Cerebellar cortex (tissue), 1 donor: ENCODE measurements at places on chromosomes 11 and 22.

DNA sequence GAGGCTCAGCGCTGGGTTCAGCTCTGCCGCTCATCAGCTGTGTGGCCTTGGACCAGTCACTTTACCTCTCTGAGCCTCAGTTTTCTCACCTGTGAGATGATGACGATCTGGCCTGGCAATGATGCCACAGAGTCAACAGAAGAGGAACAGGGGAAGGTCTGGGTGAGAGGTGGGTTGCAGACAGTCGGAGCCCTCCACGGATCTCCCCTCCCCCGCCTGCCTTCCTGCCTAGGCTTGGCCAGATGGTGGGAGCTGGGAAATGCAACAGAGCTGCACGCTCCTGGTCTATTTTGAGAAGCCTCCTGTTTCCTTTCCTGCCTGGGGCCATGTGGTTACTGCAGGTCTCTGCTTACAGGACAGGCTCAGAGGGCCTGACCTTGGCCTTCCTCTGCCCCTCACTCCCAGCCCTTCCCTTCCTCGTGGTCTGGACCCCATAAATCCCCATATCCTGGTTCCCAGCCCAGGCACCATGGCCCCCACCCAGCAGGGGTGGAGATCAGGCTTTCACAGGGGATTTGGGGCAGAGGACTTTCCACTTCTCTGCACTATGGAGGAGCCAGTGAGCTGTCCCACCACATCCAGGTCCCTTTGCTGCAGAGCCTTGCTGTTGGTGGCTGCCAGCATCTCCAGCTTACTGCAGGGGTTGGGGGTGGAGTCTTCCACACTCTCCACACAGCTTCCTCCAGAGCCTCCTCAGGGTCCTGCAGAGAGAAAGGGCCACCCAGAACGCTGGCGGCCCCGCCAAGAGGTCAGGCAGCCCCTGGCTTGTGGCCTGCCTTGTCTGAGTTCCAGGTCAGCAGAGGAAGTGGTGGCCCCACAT is 46.9 kb downstream of the C11orf96 start:
- peak; percentile 50 for DNase-seq

GRCh38 chr11:35879361-35879760 is 64.5 kb upstream of the LDLRAD3 start:
- no peak for DNase-seq

DNA sequence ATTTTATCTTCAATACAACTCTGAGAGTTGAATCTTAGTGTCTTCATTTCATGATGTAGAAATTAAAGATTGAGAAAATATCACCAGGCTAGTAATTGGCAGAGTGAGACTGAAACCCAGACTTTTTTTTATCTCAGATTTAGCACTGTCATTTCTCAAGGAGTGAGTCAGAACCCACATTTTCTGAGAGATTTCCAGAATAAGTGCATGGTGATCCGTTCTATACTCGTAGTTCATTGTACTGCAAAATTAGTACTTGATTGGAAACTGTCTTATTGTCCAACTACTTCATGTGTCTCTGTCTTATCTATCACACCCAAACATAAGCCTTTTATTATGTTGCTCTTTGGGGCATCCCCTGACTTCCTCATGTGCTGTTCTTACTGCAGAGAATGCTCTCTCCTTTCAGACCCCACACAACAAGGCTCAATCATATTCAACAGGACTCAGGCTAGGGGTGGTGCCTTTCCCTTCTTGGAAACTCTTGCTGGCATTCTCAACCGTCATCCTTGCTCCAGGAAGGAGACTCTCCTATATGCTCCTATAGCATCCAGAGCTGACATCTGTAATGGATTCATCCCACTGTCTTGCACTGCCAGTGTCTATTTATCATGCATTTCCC is 76.7 kb upstream of the BLID start:
- DNase-seq: no peak

DNA sequence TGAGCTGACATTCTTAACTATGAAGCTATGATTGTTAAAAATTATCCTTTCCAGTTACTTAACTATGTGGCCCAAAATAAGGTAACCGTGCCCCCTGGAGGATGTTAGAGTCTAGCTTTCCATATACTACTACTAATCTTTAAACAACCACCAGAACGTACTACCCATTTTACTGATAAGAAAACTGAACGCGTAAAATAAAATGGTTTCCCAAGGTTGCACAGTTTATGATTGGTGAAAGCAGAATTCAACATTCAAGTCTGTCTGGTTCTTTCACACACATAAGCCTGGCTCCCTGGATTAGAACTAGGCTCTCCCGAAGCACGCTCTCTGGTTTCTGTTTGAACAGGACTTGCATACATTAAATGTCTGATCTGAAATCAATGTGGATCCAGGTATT is 437.8 kb upstream of the CCDC90B start:
- peak; percentile 65 for DNase-seq

- peak; percentile 4 for DNase-seq
These were observed 994 bp downstream of the DEPDC5 start for GRCh38 chr22:31754813-31755212.

DNA sequence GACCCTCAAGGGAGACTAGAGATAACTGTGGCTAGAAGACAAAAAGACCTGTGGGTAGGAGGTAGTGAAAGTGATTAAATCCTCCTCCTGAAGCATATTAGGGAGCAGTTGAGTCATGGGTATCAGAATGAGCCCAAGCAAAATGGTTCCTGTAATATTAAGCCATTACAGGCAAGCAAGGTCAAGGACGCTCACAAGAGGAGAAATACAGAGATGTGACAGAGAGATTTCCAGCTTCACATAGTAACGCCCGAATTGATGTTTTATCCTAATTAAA is 77.7 kb downstream of the FAM76B start:
- no peak for DNase-seq

DNA sequence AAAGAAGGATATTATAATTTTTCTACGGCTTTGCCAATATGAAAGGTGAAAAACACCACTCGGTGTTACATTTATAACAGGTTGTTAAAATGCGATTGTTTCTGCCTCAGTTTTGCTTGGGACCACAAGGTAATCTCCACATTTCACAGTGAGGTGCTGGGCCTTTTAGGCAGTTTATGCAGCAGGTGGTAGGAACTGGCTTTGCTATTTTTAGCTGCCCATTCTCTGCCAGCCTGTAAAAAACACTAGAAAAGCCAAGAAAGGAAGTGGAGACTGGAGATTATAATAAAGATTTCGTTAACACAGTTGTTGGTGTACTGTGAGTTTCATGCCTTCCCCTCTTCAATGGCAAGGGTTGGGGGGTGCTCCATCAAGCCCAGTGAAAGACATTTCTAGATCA is 8.0 kb upstream of the MRPL16 start:
- DNase-seq: no peak

DNA sequence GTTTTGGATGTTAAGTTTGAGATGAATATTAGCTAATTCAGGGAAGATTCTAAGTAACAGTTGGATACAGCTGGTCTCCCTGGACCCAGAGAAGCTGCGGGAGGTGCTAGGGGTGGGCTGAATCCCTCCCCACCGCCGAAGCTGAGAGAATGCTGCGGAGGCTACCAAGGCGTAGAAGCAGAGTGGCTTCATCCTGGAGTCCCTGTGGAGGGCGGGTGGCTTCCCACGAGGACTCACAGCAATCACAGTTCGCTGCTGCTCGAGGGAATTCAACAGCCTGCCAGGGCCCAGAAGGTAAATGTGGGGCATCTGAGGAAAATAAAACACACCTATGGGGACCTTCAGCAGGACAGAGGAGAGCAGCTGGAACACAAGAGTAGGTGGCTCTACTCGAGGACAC is 11.1 kb upstream of the B3GAT1 start:
- no peak for DNase-seq

GRCh38 chr11:133096981-133097380 is 435.3 kb downstream of the OPCML start:
- no peak for DNase-seq

GRCh38 chr11:82089426-82089825 is 644.2 kb downstream of the FAM181B start:
- no peak for DNase-seq

- DNase-seq: no peak
These were observed 1.3 kb downstream of the TBRG1 start for GRCh38 chr11:124623861-124624525.

DNA sequence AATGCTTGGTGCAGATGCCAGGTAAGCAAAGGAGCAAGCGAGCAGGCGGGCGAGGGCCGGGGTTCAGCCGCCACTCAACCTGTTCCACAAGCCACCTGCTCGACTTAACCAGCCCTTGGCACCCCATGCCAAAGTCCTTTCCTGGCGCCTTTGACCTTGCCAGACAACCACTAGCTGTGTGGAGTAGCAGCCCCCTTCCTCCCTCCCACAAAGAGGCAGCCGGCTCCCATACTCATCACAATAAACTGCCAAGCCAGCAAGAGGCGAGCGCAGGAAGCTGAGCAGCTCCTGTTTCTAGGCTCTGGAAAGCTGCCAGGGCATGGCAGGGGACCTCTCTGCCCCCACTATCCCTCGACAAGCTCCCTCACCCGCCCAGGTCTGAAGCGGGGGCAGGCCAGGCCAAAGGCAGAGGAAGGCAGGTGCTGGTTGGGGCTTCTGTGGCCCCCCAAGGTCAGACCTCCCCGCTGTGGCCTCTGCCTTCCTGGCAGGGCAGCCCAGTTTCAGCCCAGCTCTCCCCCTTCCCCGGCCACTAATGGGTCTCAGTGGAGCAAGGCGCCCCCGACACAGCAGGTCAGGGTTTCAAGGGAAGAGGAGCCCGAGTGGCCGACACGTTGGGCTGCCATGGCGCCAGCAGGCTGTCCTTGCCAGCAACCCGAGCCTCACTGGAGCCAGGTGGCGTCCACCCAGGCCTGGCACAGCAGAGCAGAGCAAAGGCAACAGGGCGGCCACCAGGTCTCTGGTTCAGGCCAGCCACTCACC is 15.3 kb downstream of the MACROD1 start:
- peak; percentile 90 for DNase-seq

GRCh38 chr11:7575841-7576725 is 62.3 kb downstream of the PPFIBP2 start:
- no peak for DNase-seq

DNA sequence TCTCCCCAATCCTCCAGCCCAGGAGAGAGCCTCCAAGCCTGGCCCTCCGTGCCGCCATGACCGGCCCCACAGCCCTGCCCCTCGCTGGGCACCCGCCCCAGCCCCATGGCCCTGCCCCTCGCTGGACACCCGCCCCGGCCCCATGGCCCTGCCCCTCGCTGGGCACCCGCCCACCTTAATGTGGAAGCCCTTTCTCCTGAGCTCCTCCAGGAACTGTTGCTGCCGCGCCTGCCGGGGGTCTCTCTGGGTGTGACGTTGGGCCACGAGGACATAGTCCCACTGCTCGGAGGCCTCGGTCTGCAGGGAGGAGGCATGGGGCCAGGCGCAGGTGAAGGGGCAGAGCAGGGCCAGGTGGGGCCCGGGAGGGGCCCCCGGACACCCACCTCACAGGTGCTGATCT is 8.2 kb downstream of the ANO9 start:
- DNase-seq: no peak

- peak; percentile 41 for DNase-seq
These were observed 56.9 kb downstream of the MICAL2 start for GRCh38 chr11:12167061-12168000.

GRCh38 chr11:11789735-11790369 is 51.9 kb upstream of the USP47 start:
- no peak for DNase-seq

- DNase-seq: no peak
These were observed 9.8 kb downstream of the RAB30 start for GRCh38 chr11:83061883-83062282.

DNA sequence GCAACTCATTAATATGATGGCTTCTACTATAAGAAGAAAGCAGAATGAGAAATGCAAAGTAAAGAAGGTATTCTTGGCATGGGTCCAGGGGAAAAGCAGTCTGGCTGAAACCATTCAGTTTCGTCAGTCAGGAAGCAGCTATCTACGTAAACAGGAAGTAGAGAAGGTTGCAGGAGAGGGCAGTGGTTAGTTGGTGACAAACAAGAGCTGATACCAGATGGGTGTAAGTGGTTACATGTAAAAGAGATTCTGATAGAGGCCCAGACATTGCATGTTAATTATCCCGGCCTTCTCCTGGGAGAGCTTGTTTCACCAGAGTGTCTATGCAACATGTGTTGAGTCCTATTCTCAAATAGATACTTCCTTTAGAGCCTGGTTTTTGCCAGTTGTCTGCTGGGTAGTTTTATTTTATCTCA is 58.4 kb upstream of the PSMA1 start:
- DNase-seq: no peak

- no peak for DNase-seq
These were observed 726 bp downstream of the ST3GAL4 start for GRCh38 chr11:126355926-126356897.

- no peak for DNase-seq
These were observed 41.7 kb upstream of the SEZ6L start for GRCh38 chr22:26127556-26127955.

DNA sequence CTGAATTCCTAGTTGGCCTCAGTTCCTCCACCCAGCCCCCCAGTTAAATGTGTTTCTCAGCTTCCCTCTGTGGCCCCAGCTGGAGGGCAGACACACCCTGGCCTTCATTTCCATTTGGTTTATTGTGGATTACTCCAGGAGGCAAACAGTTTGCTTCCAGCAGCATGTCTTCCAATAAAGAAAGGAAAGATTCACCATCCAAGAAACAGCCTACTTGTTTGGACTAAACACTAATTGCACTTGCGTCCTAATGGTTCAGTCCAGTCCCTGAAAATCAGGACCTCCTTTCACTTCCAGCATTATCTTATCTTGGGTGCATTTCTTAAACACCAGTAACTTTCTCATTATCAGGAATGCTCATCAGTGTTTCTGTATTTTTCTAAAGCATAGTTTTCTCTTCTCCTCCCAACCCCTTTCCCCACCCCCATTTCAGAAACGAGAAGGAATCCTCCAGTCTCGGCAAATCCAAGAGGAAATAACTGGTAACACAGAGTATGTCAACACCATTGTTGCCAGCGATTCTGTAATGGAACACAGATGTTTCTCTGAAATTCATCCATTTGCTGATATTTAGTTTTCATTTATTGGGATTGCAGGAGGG is 130.9 kb downstream of the PARVA start:
- no peak for DNase-seq

DNA sequence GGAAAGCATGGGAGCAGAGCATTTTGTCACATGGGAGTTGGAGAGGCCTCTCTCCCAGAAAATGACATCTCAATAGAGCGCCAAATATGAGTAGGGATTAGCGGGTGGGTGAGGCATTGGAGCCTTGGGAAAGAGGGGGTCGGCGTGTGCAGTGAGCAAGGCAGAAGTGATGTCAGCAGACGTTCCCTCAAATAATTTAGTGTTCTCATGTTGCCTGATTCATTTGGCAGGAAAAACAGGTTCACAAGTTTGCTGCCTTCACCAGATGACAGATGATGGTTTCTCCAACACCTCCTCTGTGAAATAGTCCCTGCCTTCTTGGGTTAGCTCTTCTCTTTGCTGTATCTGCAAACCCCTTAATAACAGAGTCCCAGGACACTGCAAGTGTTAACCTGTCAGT is 118.5 kb upstream of the ARHGAP20 start:
- no peak for DNase-seq

DNA sequence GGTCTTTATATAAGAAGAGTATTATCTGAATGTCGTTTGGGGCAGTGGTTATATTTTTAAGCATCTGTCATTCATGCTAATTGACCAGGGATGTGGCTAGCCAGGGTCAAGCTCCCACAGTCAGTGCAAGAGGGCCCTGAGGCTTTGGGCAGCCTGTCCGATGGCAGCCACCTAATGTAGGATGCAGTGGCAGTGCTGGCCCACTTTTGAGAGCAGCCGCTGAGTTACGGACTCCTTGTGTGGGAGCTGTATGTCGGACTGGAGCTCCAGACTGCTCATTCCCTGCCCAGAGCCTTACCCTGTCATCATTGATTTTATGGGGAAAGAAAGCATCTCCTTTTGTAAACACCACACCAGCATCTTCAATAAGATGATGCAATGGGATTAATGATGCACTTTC is 99.5 kb downstream of the SYT9 start:
- DNase-seq: peak; percentile 64
